ENCODE measurements at places on chromosomes 1 and 21.

DNA sequence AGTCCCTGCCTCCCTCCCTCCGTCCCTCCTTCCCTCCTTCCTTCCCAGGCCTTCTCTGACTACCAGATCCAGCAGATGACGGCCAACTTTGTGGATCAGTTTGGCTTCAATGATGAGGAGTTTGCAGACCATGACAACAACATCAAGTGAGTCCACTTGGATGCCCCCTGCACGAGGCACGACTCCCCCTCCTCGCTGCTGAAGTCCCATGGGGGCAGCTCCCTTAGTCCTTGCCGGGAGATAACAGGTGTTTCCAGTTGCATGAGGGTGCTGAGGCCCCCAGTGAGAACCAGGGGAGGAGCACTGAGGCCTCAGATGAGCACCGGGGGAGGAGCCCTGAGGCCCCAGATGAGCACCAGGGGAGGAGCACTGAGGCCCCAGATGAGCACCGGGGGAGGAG is 200.0 kb downstream of the LIPI start:
- no peak for DNase-seq

- DNase-seq = no peak
These were observed 36.1 kb upstream of the GOLT1A start for GRCh38 chr1:204249736-204250427.

DNA sequence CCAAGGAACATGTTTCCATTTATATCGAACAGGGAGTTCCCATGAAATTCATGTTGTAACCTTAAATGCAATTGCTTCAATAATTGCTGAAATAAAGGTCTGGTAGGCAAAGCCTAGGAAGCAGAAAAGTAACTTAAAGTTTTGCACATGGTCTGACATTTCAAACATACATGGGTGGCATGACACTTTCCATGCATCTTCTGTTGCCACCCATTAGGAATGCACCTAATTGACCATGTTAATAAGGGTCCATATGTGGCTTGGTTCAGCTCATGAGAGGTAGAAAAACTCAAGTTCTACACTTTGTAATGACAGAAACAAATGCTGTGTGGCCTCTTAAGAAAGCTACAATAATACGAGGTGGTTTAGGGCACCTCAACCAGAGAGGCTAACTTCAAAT is 72.0 kb upstream of the GORAB start:
- DNase-seq = no peak

- DNase-seq = no peak
These were observed 18.7 kb downstream of the PSMB4 start for GRCh38 chr1:151418081-151418480.

DNA sequence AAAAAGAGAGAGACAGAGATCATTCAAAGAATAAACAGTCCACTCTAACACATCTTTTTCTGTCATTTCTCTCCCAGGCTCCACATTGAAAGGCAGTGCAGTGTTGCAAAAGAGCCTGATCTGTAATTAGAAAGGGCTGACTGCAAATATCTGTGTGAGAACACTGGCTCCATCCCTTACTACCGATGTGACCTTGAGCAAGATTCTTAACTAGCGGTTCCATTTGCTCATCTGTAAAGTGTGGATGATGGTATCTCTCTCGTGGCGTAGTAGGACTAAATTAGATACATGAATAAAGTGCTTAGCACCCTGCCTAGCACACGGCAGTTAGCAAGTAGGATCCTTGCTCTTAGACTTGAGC is 26.9 kb upstream of the SLC44A3 start:
- DNase-seq = no peak

GRCh38 chr1:180966312-180966711 is 53.6 kb downstream of the KIAA1614 start:
- DNase-seq = no peak

- no peak for DNase-seq
These were observed 115.0 kb downstream of the TGFB2 start for GRCh38 chr1:218459878-218460711.

DNA sequence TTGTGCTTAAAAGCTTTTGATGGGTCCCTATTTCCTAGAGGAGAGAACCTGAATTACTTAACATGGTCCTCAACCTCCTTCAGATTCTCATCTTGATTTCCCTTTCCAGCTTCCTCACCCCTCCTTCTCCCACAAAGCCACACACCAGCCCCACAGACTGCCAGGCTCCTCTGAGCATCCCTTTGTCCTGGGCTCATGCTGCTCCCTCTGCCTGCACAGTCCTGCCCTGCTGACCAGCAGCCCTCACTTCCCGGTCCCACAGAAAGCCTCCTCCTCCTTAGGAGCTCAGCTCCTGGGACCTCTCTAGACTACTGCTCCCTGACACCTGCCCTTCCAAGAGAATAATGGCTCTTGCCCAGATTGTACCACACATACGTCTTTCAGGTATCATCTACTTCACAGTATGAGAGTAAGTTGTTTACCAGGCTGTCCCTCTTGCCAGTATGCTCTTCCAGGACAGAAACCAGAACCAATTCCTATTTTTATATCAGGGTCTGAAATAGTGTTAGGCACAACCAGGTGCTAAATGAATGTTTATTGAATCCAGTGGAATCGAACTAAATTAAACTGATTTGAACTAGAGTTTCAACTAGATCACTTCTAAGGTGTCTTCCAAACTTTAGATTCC is 373.4 kb downstream of the LMX1A start:
- no peak for DNase-seq

- no peak for DNase-seq
These were observed 3.1 kb upstream of the RIPK4 start for GRCh38 chr21:41769933-41770332.

DNA sequence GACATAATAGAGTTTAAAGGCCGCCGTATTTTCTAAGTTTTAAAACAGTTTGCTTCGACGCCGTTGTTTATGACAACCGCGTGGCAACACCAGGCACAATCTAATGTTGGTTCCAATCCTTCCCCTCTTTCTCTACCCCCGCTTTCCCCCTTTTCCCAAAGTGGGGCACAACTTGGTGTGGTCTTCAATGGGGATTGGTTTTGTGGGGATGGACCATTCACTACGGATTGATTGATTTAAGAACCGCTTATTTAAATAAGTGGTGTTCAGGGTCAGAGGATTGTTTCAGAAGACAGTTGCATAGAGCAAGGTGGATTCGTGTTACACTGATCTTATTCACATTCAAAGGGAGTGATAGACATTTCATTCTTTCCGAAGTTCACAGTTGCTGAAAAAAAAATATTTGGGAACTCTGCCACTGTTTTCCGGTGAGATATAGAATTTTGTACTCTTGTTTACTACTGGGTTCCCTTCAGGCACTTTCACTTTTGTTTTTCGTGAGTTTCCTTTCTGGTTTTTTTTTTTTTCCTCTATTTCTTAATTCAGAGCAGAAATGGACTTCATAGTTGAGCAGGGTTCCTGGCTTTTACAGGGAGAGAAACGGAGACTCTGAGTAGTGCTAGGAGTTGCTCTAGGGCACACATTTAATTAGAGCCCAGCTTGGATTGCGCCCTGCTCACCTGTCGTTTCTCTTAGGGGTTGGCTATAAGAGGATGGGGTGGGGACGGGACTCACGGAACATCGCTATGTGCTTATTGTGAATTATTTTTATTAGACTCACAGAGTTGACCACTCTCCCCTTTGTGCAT is 79.6 kb upstream of the AK4 start:
- no peak for DNase-seq

Data from activated CD4-positive, CD25-positive, alpha-beta regulatory T cell (primary cell).